ENCODE measurements at places on chromosomes 2 and 18. TPM values are rescaled to one million over a fixed set of nuclear protein-coding genes. Genes with fewer than 3 reads are reported as not detected.

C2orf80 gene
- 1.0 TPM for total RNA-seq

DNA sequence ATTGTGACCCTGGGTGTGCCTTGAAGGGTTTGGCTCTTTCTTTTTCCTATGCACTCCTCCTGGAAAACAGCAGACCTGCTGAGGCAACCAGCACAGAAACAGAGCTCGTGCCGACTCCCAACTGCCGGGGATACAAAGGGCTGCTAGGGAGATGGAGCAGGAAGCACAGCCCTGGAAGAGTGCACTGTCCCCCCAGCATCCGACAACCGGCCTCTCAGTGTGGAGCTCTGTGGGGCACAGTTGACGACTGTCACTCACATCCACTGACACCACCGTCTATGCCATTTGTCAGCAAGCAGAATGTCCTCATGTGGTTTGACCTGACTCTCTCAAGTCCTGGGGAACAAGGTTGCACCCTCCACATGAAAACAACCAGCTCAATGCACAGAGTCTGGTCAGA, 290.4 kb downstream of the TNS1 start:
- no peak for DNase-seq

HOXD10 gene
- total RNA-seq: not detected

GRCh38 chr2:150595803-150596470, 108.5 kb upstream of the RND3 start:
- no peak for DNase-seq

- DNase-seq: no peak
These were observed 8.7 kb upstream of the CCL20 start for GRCh38 chr2:227804975-227805374.

GRCh38 chr2:143186876-143187275, 57.7 kb downstream of the ARHGAP15 start:
- DNase-seq: no peak

MGAT4A gene
- 12.2 TPM for total RNA-seq

CRACDL gene
- total RNA-seq: 0.37 TPM

- DNase-seq: no peak
These were observed 331.6 kb upstream of the FANCL start for GRCh38 chr2:58572731-58573130.

DNA sequence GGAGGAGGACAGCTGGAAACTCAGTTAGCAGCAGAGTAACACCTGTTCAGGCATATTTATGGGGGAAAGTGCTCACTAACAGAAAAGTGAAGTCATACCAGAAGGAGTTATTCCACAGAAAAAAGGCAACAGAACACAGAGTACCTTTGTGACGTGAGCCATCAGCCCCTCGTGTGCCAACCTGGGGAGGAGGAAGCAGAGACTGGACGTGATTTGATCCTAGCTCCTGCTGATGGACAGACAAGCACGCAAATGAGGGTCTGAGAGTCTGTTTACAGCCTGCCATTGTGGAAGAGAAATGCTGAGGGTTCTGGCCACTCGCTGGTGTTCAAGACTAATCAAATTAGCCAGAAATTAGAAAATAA, 120.7 kb downstream of the ZNF521 start:
- DNase-seq: no peak

DNA sequence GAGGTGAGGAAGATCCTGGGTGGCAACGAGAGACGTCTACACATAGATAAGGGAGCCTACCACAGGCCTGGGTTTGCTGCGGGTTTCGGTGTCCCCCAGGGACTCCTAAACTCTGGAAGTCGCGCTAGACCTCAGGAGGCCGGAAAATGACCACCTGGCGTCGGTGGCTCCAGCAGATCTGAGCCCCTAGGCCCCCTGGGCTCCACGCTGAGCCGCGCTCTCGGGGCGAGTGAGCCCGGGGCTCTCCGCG, 987 bp upstream of the DLX1 start:
- no peak for DNase-seq

DNA sequence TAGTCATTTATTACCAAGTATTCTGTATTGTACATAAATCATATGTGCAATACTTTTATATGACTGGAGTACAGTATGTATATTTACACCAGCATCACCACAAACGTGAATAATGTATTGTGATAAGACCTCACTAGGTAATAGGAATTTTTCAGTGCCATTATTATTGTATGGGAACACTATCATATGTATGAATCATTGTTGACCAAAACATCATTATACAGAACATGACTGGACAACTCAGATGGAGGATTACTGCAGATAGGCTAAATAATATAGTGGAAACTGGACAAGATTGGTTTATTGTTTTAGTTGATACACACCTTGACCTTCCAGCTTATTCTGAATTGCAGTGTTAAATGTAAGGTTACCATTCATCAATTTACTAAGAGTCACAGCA, 33.4 kb downstream of the VAPA start:
- DNase-seq: no peak

- no peak for DNase-seq
These were observed 30.3 kb downstream of the TFCP2L1 start for GRCh38 chr2:121254748-121255147.

DNA sequence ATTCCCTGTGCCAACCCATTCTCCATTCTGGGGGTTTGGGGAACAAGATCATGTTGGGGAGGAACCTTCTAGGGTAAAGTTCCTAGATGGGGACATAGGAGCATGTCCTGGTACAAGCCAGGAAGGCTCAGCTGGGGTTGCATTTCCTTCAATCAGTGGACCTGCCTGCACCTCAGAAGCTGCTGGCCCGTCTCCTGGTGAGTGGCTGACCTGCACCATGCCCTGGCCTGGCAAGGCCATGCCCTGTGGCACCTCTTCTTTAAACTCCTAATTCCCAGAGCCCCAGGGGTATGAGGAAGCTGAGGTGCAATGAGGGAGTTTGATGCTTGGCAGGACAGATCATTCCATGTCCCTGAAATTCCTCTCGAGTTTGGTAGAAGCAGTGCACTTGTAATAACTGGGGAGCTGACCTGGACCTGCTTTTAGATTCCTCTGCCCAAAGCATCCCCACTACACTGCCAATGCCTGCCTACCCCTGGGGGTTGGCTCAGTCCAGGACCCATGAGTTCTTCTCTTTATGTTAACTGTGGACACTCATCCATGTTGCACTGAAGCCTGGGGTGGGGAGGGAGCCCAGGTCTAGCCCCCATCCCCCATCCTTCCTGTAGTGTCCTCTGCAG, 25.3 kb downstream of the MROH2A start:
- DNase-seq: no peak

DNA sequence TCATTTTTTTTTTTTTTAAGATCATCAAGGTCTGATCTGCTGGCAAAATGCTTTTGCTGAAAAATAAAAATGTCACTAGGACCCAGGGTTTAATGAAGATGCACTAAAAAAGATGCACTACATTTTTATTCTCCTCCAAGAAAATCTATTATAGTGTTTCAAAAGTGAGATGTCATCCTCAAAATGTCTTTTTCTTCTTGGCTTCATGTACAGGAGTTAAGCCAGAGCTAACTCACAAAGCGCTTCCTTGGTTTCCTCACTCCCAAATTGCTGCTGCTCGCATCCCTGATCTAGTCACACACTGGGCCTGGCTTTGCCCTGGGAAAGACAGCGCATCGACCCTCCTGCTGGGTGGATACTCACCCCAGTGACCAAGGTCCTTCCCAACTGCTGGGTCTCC, 113.4 kb upstream of the CCDC68 start:
- DNase-seq: no peak

DNA sequence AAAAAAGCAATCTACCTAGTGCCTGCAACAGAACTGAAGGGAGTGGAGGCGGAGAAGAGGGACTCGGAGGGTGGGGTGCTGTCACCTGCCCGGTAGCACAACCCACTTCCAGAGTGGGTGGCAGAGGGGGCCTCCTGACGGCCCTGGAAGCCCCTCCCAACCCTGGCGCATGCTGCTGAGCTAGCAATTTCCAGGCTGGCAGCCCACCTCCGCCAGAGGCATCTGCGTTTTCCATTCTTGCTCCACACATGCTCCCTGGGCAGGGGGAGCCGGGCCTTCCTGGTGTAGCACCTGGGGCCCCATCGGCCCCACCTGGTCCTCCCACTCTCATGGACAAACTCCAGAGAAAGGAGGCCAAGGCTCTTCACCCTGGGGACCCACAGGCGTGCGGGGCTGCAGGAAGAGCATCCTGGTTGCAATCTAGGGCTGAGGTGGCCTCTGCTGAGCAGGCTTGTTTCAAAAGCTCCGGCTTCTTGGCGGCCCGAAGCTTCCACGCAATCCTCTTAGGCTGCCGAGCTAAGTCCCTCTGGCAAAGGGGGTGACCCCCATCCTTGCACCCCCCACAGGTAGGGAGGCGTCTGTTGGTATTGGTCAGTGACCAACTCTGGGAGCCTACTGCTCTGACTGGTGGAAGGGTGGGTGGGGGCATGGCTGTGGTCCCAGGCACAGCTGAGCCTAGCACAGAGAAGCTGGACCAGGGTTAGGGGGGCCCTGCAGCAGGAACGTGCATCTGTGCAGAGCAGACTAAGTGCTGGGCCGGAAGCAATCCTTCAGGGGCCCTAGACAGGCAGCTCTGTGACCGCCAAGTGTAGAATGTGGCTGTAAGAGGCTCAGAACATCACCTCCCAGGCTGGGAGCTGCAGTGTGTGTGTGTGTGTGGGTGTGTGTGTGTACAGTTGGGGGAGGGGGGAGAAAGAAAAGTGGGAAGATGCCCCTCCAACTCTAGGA, 2.6 kb downstream of the HS6ST1 start:
- DNase-seq: no peak

UGT1A4 gene
- not detected for total RNA-seq

LCT gene
- 0.19 TPM for total RNA-seq

DNA sequence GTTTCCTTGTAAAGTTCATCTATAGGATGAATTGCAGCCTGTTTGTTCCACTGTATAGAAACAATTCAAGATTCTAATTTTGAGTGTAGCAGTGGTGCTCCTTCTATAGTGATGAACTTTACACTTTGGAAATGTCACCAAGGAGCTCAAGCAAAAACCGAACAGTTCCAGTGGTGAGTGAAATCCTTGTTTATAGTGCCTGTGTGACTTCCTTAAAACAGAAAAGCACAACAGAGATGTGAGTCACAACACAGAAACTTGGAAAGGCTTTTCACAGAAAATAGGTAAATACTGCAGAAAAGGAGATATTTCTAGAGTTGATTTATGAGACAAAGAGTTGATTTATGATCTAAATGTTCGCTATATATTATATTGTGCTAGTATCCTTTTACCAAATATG, 482.0 kb downstream of the PTPRM start:
- DNase-seq: no peak

DNA sequence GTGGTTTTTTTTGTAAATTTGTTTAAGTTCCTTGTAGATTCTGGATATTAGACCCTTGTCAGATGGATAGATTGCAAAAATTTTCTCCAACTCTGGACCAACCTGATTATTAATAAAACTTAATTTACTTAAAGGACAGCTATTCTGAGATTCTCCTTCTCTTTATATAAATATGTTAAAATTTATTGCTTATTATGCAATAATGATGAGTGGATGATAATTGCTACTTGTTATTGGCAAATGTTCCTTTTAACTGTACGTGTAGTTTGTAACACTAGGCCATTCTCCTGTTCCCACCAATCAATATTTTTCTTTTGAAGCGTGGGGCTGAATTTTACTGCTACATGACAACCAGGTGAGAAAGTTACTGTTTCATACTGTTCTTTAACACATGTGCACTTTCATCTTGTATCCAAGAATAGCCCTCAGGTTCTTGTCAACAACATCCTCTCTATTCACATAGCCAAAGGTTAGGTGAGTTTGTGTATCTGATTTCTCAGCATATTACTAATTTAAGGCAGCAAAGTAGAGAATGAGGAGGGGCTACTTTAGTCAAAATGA, 16.6 kb upstream of the STK17B start:
- no peak for DNase-seq

MAB21L4 gene
- not detected for total RNA-seq

GYPC gene
- total RNA-seq: 84.4 TPM

GLI2 gene
- total RNA-seq: 49.1 TPM

DNA sequence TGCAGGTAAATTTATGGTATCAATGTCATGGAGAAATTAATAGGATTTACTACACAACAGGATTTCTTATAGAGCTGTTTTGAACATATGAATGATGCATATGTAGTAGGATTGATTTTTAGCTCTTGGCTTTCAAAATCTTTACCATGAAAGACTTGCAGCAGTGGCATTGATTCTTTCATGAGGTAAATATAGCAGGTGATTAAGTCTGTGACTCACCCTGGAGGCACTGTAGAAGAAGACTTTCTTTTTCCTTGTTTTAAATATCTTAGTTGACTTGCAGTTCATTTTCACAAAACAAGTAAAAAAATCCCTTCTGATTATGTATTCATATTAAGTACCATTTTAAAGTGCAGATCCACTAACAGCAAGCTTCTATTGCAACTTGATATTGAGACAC, 463.0 kb downstream of the FBXO15 start:
- DNase-seq: no peak

DNA sequence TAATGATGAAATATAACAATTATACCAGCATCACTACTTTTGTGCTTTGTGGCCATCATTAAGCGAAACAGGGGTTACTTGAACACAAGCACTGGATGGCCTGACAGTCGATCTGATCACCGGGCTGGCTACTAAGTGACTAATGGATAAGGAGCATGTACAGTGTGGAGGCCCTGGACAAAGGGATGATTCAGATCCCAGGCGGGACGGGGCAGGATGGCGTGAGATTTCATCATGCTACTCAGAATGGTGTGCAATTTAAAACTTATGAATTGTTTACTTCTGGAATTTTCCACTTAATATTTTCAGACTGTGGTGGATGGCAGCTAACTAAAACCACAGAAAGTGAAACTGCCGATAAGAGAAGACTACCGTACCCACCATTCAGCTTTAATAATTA, 7.0 kb upstream of the CLIP4 start:
- peak; percentile 14 for DNase-seq

BUB1 gene
- total RNA-seq: 80.4 TPM

DNA sequence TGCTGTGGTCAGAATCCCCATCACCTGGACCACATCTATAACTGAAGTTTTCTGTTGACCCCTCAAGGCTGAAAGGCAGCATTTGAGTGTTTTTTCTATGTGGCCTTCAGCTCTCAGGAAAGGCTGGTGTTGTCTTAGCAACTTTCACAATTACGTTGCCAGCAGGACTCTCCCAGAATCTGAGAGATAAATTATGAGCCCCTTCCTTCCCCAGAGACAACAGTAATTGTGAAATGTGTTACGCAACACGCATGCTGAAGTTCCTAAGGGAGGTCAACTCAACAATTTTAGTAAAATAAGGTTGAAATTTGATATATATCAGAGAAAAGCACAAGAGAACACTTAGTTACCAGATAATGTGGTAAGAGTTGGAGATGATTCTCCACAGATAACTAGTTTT, 216.5 kb upstream of the SLC8A1 start:
- DNase-seq: no peak

RUFY4 gene
- total RNA-seq: not detected

DNA sequence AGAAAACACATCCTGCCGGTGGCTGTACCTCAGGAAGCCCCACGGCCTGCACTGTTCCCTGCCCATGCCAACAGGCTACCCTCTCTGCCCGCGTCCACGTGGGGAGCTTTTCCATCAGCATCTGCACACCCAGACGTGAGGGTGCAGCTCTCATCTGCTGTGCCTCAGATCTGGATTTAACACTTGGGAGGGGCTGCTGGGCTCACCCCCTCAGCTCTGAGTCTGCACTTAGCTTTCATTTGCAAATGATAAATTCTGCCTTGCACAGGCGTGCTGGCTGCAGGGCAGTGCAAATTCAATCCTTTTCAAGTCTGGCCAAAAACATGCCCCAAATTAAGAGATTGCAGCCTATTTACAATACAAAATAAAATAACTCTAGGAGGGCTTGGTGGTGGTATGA, 245.7 kb downstream of the TWIST2 start:
- no peak for DNase-seq
